ENCODE measurements at places on chromosomes 1 and 21. TPM values are rescaled to one million over a fixed set of nuclear protein-coding genes. Genes with fewer than 3 reads are reported as not detected.

- no peaks in the 10 kb centered on the region for H3K36me3 ChIP-seq
- H3K4me1 ChIP-seq = no peaks in the 10 kb centered on the region
- no peak overlapping the region for H3K4me3 ChIP-seq
- no peak overlapping the region for H3K27ac ChIP-seq
- H3K27me3 ChIP-seq = no peaks in the 10 kb centered on the region
Measured at GRCh38 chr1:42385283-42385682, 4.7 kb downstream of the RIMKLA start.

- H3K4me3 ChIP-seq = no peak overlapping the region
- no peaks in the 10 kb centered on the region for H3K27me3 ChIP-seq
- peaks cover 23% of the 10 kb centered on the region for H3K4me1 ChIP-seq
- no peak for DNase-seq
- no peaks in the 10 kb centered on the region for H3K36me3 ChIP-seq
- H3K27ac ChIP-seq = peak overlapping the region; percentile 2
Measured at GRCh38 chr1:39165049-39165448, 39.4 kb upstream of the MACF1 start.

DNA sequence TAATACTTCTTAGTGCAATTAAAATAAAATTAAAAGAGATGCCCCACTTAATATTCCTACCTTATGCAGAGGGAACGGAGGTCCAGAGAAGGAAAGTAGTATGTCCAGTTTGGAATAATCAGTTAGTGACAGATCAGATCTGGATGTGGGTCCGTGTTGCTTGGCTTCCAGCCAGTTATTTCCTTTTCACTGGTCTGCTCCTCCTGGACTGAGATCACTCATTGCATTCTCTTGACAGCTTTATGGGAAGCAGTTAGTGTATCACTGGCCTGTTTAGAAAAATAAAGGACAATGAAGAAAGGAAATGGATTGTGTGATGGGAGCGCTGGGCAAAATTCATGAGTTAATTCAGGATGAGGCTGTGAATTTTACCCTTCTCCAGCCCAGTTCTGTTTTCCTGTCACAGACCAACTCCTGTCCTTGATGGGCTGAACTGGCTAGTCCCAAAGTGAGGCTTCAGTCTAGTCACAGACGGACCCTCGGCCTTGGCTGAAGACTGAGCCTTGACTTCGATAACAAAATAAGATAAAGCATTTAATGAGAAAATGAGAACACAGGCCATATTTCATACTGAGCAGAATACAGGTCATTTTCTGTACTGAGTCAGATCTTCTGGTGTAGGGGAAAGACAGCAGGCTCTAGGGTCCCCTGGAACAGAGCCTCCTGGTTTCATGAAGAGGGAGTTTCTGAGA lies 85.2 kb upstream of the TRABD2B start:
- no peak overlapping the region for H3K27ac ChIP-seq
- no peaks in the 10 kb centered on the region for H3K36me3 ChIP-seq
- DNase-seq = no peak
- H3K4me3 ChIP-seq = no peak overlapping the region

The WDR64 gene
- not detected for total RNA-seq

GRCh38 chr1:52164604-52165003 lies 22.7 kb downstream of the ZFYVE9 start:
- H3K36me3 ChIP-seq = no peaks in the 10 kb centered on the region
- no peak for DNase-seq
- no peak overlapping the region for H3K27ac ChIP-seq
- no peak overlapping the region for H3K4me3 ChIP-seq
- no peaks in the 10 kb centered on the region for H3K4me1 ChIP-seq
- no peaks in the 10 kb centered on the region for H3K27me3 ChIP-seq

DNA sequence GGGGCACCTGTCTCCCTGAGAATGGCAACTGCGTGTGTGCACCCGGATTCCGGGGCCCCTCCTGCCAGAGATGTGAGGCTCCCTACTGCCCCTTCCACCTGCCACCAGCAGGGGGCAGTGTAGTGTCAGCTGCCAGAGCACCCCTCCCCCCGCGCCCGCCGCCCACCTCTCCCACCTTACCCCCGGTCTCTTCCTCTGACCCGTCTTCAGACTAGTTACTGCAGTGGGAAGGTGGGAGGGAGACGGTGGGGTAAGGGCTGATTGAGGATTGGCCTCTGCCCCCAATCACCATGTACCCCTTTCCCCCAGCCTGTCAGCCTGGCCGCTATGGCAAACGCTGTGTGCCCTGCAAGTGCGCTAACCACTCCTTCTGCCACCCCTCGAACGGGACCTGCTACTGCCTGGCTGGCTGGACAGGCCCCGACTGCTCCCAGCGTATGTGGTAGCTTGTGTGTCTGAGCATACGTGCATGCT lies 10.1 kb upstream of the LRRC71 start:
- no peak overlapping the region for H3K4me3 ChIP-seq
- H3K36me3 ChIP-seq = no peaks in the 10 kb centered on the region
- peaks cover 19% of the 10 kb centered on the region for H3K27me3 ChIP-seq
- no peak for DNase-seq
- H3K4me1 ChIP-seq = no peaks in the 10 kb centered on the region

- H3K36me3 ChIP-seq = no peaks in the 10 kb centered on the region
- no peaks in the 10 kb centered on the region for H3K27me3 ChIP-seq
- no peak overlapping the region for H3K27ac ChIP-seq
Measured at GRCh38 chr1:150387200-150387599, 23.3 kb downstream of the RPRD2 start.

- DNase-seq = no peak
- no peaks in the 10 kb centered on the region for H3K27me3 ChIP-seq
- no peak overlapping the region for H3K27ac ChIP-seq
- H3K36me3 ChIP-seq = no peaks in the 10 kb centered on the region
- no peak overlapping the region for H3K4me3 ChIP-seq
Measured at GRCh38 chr1:16168622-16169360, 12.9 kb upstream of the EPHA2 start.

DNA sequence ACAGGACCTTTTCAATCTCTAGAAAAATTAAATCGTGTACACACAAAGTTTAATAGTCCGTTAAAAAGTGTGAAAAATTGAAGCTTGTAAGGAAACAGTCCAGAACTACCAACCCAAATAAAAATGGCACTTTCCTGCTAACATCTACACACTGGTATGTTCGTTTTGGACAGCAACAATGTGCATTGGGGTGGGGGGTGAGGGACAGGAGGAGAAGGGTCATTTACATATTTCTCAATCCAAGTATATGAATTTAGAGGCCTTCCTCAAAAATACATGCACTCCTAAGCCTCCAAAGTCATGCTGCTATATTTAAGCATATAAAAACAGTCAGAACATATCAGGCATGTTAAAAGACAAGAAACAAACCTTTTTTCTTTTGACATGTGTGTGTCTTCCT lies 2.5 kb downstream of the PPP1R15B start:
- peak overlapping the region; percentile 99 for H3K4me3 ChIP-seq
- DNase-seq = no peak
- peak overlapping the region; percentile 99 for H3K27ac ChIP-seq
- no peaks in the 10 kb centered on the region for H3K4me1 ChIP-seq
- no peaks in the 10 kb centered on the region for H3K27me3 ChIP-seq
- H3K36me3 ChIP-seq = no peaks in the 10 kb centered on the region

Data from breast epithelium (tissue), 4 donors.